ENCODE measurements at places on chromosomes 6 and 20. TPM values are rescaled to one million over a fixed set of nuclear protein-coding genes. Genes with fewer than 3 reads are reported as not detected.

The EMILIN3 gene
- not detected for total RNA-seq

The SLC17A4 gene
- not detected for total RNA-seq

The NNAT gene
- total RNA-seq: not detected

The GRIK2 gene
- not detected for total RNA-seq

The ANKRD6 gene
- total RNA-seq: 4.5 TPM

The BMP7 gene
- total RNA-seq: not detected

The TP53TG5 gene
- total RNA-seq: not detected

The ARHGAP40 gene
- not detected for total RNA-seq

The CRISP3 gene
- total RNA-seq: not detected

The ROS1 gene
- total RNA-seq: not detected

The MOCS1 gene
- 0.60 TPM for total RNA-seq

The MAS1 gene
- total RNA-seq: not detected

The RBL1 gene
- total RNA-seq: 21.0 TPM

The ZKSCAN8 gene
- total RNA-seq: 39.2 TPM

The ABHD16B gene
- total RNA-seq: not detected
